ENCODE measurements at places on chromosomes 6 and 20.

- no peak for DNase-seq
Observed at GRCh38 chr6:155449450-155450239, 6.0 kb downstream of the NOX3 start.

DNA sequence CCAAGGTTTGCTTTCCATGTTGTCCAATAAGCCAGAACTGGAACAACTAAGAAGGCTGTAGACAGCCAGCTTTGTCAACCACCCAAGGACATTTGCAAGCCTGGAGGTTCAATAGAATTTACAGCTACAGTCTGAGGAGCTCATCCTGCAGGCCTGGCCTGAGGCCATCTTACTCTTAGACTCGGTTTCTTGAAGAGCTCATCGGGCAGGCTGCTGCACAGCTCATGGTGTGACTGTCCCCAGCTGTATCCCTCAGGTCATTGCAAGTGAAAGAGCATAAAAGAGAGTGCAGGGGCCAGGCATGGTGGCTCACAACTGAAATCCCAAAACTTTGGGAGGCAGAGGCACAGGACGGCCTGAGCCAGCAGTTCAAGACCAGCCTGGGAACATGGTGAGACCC is 96.9 kb upstream of the FOXQ1 start:
- no peak for DNase-seq

GRCh38 chr20:23541330-23541729 is 27.0 kb downstream of the CST9L start:
- no peak for DNase-seq

DNA sequence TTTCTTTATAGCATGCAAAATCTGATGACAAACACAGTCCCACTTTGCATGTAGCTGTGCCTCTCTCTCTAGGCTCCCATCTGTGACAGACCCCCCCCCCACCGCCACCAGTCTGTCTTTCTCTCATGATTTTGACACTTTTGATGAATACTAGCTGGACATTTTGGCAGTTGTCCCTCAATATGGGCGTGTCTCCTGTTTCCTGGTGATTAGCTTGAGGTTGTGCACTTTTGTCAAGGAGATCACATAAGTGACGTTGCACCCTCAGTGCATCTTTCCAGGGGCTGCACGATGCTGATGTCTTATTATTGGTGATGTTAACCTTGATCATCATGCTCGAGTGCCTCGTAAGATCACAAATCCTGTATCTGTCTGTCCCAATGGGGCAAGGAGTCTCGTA is 155.1 kb downstream of the EYA2 start:
- DNase-seq = no peak

Measured in midbrain (tissue), 1 donor.